ENCODE measurements at places on chromosomes 3 and 15.
A peak's percentile ranks its signal among the peaks of the same experiment; 100 is the strongest.

DNA sequence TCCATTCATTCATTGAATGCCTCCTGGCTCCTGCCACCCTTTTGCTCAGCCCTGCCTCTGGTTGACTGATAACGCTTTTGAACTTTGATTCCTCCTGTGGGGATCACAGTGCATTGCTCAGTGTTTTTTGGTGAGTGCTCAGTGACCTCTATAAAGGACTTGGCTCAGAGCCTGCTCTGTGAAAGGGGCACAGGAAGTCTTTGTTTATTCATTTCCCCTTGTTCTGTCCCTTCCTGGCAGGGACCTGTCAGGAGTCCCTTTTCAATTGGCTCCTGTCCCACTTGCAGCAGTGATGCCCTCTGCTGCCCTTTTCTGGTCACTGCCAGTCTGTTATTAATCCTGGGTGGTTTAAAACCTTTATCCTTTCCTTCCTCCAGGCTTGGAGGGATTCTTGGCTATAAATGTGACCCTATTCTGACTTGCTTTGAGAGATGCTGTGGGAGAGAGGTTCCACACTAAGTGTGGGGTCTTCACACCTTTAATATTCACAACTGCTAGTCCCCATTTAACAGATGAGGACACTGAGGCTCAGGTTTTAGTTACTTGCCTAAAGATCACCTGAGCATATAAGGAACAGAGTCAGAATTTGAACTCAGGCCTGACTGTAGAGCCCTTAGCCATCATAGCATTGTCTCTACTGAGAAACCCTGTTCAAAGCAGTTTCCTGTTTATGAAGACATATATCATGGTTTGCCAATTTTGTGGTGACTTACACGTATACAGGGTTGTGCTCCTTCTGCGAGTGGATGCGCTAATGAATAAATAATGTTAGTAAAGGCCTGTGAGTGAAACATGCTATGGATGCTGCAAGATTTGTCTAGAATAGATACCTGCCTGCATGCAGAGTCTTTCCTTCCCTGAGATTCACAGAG is 23.2 kb upstream of the TATDN2 start:
- DNase-seq = peak; percentile 65

- no peak for DNase-seq
These were observed 93.4 kb upstream of the CTDSPL start for GRCh38 chr3:37768107-37768809.

DNA sequence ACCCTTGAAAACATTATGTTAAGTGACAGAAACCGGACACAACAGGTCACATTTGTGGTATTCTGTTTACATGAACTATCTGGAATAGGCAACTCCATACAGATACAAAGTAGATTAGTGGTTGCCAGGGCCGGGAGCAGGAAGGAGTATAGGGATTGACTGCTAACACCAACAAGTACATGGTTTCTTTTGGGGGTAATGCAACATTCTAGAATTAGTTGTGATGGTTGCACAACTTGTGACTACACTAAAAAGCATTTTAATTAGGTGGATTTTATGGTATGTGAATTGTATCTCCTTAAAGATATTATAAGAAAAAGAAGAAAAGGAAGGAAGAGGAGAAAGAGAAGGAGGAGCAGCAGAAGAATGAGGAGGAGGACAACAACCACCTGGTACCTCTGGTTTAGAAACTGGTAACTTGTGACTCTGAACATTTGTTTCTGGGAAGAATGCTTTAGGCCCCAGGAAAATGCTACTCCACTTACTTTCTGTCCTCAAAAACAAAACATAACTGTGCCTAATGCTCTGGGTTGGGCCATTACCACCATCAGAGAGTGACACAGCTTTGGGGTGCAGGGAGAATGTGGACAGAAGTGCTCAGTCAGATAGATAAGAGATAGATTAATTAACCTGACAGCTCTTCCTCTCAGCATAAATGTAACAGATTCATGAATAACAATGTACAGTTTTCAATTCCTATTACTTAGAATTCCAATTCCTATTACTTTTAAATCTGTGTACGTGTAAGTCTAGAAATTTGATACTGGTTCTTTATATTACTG is 20.3 kb downstream of the SETMAR start:
- no peak for DNase-seq

GRCh38 chr3:15982667-15983196 is 185.0 kb upstream of the ANKRD28 start:
- no peak for DNase-seq

GRCh38 chr3:23589602-23590001 is 216.2 kb upstream of the UBE2E1 start:
- no peak for DNase-seq

DNA sequence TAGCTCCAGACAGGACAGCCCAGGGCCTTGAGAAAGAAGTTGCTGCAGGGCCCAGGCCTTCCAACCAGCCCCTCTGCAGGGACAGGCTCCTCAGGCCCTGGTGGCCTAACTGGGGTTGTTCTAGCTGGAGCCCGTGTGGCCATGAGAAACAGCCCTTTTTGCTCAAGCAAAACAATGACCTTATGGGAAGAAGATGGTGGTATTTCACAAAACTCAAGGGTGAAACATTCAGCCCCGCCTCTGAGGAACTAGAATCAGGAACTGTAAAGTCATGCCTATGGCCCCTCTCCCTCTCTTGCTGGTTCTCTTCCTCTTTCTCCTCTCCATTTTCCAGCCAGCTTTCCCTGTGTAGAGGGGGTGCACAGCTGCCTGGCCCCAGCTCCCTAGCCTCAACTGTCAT is 273.3 kb downstream of the RPLP1 start:
- no peak for DNase-seq

- no peak for DNase-seq
These were observed 59.7 kb upstream of the BDH1 start for GRCh38 chr3:197615430-197615829.

DNA sequence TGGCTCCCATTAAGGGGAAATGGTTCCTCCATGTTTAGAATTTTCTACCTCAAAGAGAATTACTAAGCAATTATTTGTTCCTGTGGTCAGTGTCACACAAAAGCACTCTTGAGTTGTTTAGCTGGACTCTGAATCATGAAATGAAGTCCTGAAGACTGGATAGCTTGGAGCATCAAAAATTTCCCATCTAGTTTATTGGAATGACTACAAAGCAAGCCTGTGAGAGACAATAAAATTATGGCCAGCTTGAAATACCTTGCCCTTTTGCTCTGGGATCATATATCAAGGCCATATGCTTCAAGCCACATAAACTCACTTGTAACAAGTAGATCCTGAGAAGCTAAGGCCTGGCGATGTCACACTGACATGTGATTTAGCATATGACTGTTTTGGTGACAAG is 292.3 kb downstream of the TIGIT start:
- DNase-seq = no peak

DNA sequence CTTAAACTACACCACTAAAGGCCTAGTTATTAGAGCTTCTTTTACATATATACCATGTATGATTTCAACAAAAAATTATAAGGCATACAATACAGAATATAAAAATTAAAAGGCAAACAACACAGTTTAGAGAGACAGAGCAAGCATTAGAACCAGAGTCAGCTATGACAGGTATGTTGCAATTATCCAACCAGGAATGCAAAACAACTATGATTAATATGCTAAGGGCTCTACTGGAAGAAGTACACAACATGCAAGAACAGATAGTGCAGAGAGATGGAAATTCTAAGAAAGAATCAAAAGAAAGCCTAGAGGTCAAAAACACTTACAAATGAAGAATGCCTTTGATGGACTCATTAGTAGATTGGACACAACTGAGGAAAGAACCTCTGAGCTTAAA is 39.6 kb downstream of the CCDC54 start:
- no peak for DNase-seq

- DNase-seq = no peak
These were observed 46.0 kb upstream of the ALDH1L1 start for GRCh38 chr3:126226374-126226773.

DNA sequence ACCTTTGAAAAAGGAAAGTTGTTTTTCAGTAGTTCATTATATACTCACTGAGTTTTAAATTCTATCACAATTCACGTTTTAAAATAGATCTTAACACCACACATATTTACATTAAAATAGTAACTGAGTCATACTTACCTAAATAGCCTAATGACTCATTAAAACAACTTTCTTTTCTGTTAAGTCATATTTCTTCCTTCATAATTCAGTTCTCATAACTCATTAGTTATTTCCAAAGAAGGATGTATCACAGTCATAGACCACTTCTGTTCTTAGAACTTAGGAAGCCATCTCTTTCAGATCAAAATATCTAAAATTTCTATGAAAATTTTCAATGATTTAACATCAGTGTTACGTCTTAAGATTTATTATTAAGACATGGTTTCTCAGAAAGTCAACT is 885.9 kb downstream of the FHIT start:
- DNase-seq = no peak

GRCh38 chr15:31234815-31235214 is 91.8 kb upstream of the KLF13 start:
- DNase-seq = no peak

- DNase-seq = no peak
These were observed 30.9 kb downstream of the UBE2E1 start for GRCh38 chr3:23836536-23837230.

DNA sequence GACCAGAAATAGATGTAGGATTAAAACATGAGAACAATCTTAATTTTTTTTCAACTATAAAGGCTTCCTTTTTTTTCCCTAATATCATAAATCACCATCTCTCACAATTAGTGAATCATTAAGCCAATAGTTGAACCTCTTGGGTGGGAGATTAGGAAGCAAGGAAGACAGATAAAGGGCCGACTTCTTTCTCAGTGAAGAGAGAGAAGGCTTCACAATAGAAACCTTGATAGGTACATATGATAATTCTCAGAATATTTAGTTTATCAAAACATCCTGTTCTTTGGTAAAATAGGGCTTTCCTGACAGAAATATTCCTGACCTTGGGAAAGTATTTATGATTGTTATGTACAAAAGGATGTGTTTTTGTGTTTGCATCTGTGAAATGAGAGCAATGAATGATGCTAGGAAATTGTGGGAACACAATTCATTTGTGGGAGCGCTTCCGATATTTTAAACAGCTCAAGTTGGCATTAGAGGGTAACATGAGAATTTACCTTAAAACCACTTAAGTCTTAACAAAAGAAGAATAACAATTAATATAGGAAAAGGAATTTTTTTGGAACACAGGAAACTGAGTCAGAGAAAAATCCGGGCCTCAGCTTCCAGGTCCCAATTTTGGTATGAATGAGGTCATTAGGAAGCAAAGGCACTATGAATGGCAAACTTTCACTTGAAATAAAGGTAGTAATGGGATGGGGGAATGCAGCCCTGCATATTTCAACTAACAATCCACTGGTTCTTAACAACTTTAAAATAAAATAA is 263.2 kb upstream of the TGFBR2 start:
- no peak for DNase-seq

GRCh38 chr15:70714565-70714964 is 48.8 kb downstream of the UACA start:
- no peak for DNase-seq

GRCh38 chr15:95087253-95087609 is 855.9 kb downstream of the MCTP2 start:
- DNase-seq = no peak

GRCh38 chr3:71926262-71926600 is 141.3 kb upstream of the PROK2 start:
- no peak for DNase-seq

DNA sequence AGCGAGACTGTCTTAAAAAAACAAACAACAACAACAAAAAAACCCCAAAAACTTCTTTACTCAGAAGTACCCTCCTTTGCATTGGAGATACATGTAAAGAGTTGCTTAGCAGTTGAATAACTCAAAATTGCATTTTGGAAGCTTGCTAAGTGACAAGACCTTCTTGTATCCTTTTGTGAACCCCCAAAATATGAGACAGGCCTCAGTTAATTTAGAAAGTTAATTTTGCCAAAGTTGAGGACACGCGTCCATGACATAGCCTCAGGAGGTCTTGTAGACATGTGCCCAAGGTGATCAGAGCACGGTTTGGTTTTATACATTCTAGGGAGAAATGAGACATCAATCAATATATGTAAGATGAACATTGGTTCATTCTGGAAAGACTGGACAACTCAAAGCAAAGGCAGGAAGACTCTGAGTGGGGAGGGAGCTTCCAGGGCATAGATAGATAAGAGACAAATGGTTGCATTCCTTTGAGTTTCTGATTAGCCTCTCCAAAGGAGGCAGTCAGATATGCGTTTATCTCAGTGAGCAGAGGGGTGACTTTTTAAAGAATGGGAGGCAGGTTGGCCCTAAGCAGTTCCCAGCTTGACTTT is 1.7 kb upstream of the ARF4 start:
- DNase-seq = no peak

- DNase-seq = no peak
These were observed 411 bp upstream of the EIF2B5 start for GRCh38 chr3:184134746-184135148.

- no peak for DNase-seq
These were observed 36.6 kb downstream of the ATP2B2 start for GRCh38 chr3:10468613-10469354.

GRCh38 chr15:81807806-81808205 is 238.0 kb downstream of the MEX3B start:
- no peak for DNase-seq

GRCh38 chr15:83430441-83430840 is 16.7 kb upstream of the SH3GL3 start:
- no peak for DNase-seq

GRCh38 chr15:85865070-85865684 is 70.5 kb upstream of the KLHL25 start:
- DNase-seq = peak; percentile 81

DNA sequence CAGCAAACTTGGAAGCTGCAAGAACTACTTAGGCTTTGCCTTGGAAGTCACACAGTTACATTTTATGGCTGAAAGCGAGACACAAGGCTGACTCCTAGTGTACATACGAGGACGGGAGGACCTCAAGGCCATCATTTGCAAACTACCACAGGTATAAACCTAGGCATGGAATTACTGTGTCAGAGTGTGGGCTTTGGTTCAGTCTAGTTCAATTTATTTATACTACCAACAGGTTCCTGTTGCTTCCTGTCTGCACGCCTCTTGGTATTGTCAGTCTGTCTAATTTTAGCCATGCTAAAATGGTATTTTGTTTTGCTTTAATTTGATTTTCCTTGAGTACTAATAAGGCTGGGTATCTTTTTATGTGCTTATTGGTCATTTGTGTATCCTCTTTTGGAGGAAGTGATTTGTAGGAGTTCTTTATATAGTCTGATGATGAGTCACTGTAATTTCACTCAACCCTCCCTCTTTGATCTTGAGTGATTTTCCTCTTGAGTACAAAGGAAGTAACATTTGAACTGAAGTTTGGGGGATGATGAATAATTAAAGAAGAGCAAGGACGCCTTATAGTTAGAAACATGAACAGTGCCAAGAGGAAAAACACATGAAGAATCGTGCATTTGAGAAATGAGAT is 8.2 kb downstream of the ANKRD34C start:
- no peak for DNase-seq

- no peak for DNase-seq
These were observed 23.5 kb downstream of the MYH15 start for GRCh38 chr3:108486941-108487340.

GRCh38 chr3:131849616-131850015 is 185.2 kb downstream of the CPNE4 start:
- no peak for DNase-seq

GRCh38 chr15:40421246-40422157 is 15.9 kb downstream of the IVD start:
- peak; percentile 87 for DNase-seq

All from ecto neural progenitor cell (in vitro differentiated cells).